ENCODE measurements at places on chromosomes 2 and 18.

- DNase-seq = no peak
These were observed 4.5 kb upstream of the DYM start for GRCh38 chr18:49464718-49465598.

- DNase-seq = no peak
These were observed 63.6 kb downstream of the CLHC1 start for GRCh38 chr2:55168221-55169154.

GRCh38 chr2:47905386-47906156 lies 727 bp downstream of the FBXO11 start:
- peak; percentile 52 for DNase-seq

- no peak for DNase-seq
These were observed 18.9 kb downstream of the TRPM8 start for GRCh38 chr2:233936089-233936488.

GRCh38 chr2:188439986-188440385 lies 148.3 kb downstream of the GULP1 start:
- no peak for DNase-seq

GRCh38 chr18:59094569-59094968 lies 45.1 kb upstream of the SEC11C start:
- DNase-seq = no peak

DNA sequence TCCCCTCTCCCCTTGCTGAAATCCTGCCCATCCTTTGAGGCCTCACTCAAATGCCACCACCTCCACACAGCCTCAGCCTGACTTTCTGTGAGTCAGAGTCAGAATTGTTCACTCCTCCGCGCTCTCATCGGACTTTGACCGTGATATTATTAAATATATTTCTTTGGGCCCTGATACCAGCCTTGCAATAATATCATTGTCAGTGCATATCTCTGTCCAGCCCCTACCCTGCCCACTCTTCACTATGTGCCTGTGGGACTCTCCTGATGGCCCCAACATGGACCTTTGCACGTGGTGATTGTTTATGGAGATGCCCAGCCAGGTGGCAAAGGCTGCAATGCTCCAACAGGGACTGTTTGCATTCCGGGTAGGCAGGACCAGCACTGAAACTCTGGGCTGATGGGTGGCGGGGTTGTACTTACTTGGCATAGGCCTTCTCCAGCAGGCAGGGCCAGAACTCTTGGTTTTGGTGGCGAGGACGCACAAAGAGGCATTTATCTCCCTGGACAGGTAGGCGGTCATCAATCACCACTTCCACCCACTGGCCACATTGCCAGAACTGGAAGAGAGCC lies 37.3 kb downstream of the CAPN13 start:
- DNase-seq = no peak

- no peak for DNase-seq
These were observed 112.5 kb downstream of the FAM210A start for GRCh38 chr18:13613591-13614501.

GRCh38 chr2:219619235-219619634 lies 8.2 kb upstream of the SLC4A3 start:
- no peak for DNase-seq

DNA sequence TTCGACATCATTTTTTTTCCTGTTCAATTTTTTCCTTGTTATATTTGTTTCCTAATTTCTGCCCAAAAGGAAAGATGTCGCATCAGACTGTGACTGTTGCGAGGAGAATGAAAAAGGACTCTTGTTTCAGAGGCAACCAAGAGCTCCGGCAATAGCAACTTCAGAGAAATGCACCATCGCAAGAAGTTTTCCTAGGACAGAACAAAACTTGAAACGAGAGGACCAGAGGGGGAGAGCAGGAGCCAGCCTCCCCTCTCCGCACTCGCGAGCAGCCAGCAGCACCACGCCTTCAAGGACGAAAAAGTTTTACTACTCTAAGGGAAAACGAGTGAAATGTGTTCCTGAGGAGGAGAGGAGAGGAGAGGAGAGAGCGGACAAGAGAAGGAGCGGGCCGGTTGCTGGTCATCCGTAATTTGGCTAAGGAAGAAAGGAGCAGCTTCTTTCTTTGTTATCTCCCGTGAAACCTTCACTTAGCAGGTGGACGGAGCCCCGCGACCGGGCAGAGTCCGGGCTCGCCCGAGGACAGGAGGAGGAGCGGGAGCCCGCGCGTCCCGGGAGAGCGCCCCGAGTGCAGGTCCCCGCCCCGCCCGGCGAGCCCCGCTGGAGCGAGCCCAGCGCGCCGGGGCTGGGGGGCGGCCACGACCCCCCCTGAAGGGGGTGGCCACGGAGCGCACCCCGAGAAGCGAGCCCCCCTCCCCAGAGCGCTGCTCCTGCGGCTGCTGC lies 744 bp downstream of the POU3F3 start:
- DNase-seq = no peak

- no peak for DNase-seq
These were observed at the start of gene RAD51AP2 for GRCh38 chr2:17518212-17519154. TSS of gene RAD51AP2 (minus strand) at chr2:17518440. CDS start at chr2:17518415, 25 bp downstream.

DNA sequence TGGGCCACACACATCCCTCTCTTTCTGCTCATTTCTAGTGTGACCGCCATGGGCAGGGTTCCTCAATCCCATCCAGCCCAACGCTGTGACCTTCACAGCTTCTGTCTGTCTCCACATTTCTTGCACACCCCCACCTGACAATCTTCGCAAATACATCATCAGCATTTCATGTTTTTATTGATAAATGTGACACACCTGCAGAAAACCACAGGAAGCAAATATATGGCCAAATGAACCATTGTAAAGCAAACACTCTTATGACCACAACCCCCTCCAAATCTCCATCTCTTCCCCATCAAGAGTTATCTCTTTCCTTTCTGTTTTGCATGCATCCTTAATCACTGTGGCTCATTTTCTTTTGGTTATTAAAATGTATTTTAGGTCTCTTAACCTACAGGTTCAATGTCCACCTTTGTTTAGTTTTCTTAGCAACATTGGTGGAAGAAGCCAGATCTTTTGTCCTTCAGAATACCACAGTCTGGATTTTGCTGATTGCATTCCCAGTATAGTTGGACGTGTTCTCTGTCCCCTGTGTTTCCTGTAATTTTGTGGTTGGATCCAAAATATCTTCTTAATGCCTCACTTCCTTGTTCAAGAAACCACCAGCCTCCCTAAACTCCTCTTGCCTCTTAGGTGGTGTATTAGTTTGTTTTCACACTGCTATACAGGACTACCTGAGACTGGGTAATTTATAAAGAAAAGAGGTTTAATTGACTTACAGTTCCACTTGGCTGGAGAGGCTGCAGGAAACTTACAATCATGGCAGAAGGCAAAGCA lies 9.8 kb upstream of the NCK2 start:
- DNase-seq = no peak

DNA sequence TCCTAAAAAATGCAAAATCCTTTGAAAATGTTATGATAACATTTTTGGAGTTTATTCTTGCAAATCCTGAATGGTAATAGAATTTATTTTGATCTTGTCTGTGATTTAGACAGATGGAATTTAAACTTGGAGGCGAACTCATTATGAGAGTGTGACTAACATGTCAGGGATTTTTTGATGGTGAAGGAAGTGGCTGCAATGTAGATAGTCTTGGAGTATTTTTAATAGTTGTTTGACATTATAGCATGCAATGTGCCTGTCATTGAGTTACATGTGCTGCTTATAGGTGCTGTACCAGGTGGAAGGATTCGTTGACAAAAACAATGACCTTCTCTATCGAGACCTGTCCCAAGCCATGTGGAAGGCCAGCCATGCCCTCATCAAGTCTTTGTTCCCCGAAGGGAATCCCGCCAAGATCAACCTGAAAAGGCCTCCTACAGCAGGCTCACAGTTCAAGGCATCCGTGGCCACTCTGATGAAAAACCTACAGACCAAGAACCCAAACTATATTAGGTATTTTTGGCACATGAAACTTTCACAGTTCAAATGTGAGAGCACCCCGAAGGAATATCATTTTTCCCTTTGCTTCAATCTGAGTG lies 141.8 kb downstream of the MYO1B start:
- DNase-seq = no peak
